Endothelial cell (in vitro differentiated cells): ENCODE measurements at places on chromosomes 5 and 9. TPM values are rescaled to one million over a fixed set of nuclear protein-coding genes. Genes with fewer than 3 reads are reported as not detected.

DNA sequence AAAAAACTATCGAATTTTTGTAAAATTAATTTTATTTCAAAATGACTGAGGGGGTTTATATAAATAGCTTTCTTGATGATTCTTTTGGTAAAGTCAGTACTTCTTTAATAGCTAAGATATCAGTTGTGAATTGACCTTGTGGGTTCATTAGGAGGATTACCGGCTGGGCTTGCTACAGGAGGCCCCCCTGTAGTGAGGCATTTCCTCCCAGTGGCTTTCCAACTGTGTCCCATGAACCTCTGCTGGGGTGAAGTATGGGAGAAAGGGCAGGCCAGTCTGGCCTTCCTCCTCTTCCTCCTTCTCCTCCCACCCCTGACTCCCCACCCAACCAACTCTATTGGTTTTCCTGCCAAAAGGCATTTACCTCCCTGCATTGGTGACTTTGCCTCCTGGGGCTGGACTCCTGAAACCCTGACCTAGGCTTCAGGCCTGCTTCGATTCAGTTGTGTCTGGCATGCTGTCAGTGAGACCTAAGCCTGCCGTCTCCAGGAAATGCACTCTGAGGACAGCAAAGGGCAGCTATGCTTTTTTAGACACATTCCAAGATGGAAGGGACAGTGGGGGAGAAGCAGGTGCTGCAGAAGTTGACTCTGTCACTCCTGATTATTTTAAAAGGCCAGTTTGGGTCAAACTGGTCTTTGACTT lies 144.8 kb downstream of the HSPA4 start:
- H3K36me3 ChIP-seq: no peaks in the 10 kb centered on the region
- H3K4me1 ChIP-seq: peaks cover 4% of the 10 kb centered on the region
- H3K27ac ChIP-seq: no peak overlapping the region
- H3K27me3 ChIP-seq: peaks cover 3% of the 10 kb centered on the region
- DNase-seq: no peak
- H3K4me3 ChIP-seq: no peak overlapping the region

The ANKRD55 gene
- total RNA-seq: not detected

The CDKN2B gene
- total RNA-seq: 1.8 TPM

GRCh38 chr9:1051210-1051583 lies 1.0 kb downstream of the DMRT2 start:
- H3K4me3 ChIP-seq: peak overlapping the region; percentile 74
- DNase-seq: no peak
- H3K27ac ChIP-seq: no peak overlapping the region
- no peaks in the 10 kb centered on the region for H3K36me3 ChIP-seq
- peaks cover 32% of the 10 kb centered on the region for H3K27me3 ChIP-seq
- peaks cover 21% of the 10 kb centered on the region for H3K4me1 ChIP-seq

The SPAAR gene
- 32.0 TPM for total RNA-seq

DNA sequence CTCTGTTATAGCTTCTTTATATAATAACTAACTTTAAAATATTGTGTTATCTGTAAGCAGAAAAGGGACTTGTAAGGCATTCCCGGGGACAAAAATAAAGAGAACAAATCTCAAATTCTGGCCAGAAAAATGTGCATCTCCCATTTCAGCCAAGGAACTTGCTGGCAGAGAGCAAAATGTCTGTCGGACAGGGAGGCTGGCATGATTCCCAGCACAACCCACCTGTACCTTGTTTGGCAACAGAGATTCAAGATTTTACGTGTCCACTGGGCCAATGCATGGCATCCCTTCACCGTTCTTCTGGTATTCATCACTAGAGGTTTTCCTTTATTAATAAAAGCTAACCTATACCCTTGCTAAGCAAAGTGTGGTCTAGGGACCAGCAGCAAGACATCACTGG lies 566.6 kb downstream of the PSAT1 start:
- H3K27me3 ChIP-seq: no peaks in the 10 kb centered on the region
- H3K36me3 ChIP-seq: no peaks in the 10 kb centered on the region
- no peak overlapping the region for H3K27ac ChIP-seq

GRCh38 chr5:14145435-14146334 lies 2.5 kb downstream of the TRIO start:
- peaks cover 4% of the 10 kb centered on the region for H3K36me3 ChIP-seq
- no peak for DNase-seq
- peaks cover 6% of the 10 kb centered on the region for H3K27me3 ChIP-seq
- peak overlapping the region; percentile 70 for H3K27ac ChIP-seq

The WDR38 gene
- not detected for total RNA-seq

DNA sequence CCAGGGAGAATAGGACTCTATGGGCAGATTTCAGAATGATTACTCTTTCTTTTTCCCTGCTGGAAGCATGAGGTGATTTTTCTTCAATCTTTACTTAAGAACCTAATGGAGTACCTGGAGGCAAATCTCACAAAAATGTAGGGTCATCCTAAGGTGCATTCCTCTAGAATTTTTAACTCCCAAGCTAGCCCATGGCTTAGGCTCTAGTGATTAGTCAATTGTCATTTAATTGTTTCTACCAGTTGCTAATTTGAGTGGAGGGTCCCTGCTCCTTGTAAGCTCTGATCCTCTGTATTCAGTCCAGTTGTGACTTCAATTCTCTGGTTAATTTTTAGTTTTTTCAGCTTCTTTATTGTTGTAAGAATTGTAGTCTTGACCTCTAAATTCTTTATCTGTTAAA lies 467.0 kb downstream of the HTR1A start:
- no peaks in the 10 kb centered on the region for H3K36me3 ChIP-seq
- DNase-seq: no peak
- H3K4me1 ChIP-seq: peaks cover 5% of the 10 kb centered on the region
- H3K4me3 ChIP-seq: no peak overlapping the region

The CYSRT1 gene
- 1.4 TPM for total RNA-seq

- DNase-seq: no peak
- H3K4me3 ChIP-seq: peak overlapping the region; percentile 95
- H3K27me3 ChIP-seq: peaks cover 9% of the 10 kb centered on the region
Observed at GRCh38 chr5:61162832-61163567, 732 bp upstream of the SMIM15 start.

The NUDT12 gene
- 6.1 TPM for total RNA-seq

The PCDHGC5 gene
- 2.9 TPM for total RNA-seq

DNA sequence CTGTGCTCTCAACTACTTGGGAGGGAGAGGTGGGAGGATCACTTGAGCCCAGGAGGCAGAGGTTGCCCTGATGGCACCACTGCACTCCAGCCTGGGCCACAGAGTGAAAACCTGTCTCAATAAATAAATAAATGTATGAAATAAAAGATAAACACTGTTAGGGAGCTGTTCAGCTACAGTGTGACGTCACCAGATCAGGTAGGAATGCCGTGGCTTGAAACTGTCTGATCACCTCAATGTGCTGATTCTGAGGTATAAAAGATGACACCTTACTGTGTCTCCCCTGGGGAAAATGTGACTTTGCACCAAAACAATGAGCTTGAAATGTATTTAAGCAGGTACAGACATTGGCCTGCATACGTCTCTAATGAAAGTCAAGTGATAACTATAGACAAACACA lies 133.3 kb downstream of the ADAMTS16 start:
- no peak overlapping the region for H3K27ac ChIP-seq
- H3K4me3 ChIP-seq: no peak overlapping the region
- peaks cover 4% of the 10 kb centered on the region for H3K27me3 ChIP-seq

GRCh38 chr5:173625673-173626504 lies 9.4 kb upstream of the BOD1 start:
- no peak overlapping the region for H3K27ac ChIP-seq
- H3K4me3 ChIP-seq: no peak overlapping the region
- DNase-seq: no peak
- peaks cover 28% of the 10 kb centered on the region for H3K4me1 ChIP-seq

GRCh38 chr5:143128412-143129071 lies 274.9 kb downstream of the NR3C1 start:
- H3K4me1 ChIP-seq: peaks cover 20% of the 10 kb centered on the region
- peaks cover 1% of the 10 kb centered on the region for H3K36me3 ChIP-seq
- no peak for DNase-seq
- H3K4me3 ChIP-seq: no peak overlapping the region

- peak overlapping the region; percentile 39 for H3K4me3 ChIP-seq
- peaks cover 17% of the 10 kb centered on the region for H3K36me3 ChIP-seq
- no peak for DNase-seq
- peak overlapping the region; percentile 79 for H3K27ac ChIP-seq
- peaks cover 58% of the 10 kb centered on the region for H3K4me1 ChIP-seq
Observed at GRCh38 chr9:33375841-33376321, 26.5 kb downstream of the AQP7 start.

DNA sequence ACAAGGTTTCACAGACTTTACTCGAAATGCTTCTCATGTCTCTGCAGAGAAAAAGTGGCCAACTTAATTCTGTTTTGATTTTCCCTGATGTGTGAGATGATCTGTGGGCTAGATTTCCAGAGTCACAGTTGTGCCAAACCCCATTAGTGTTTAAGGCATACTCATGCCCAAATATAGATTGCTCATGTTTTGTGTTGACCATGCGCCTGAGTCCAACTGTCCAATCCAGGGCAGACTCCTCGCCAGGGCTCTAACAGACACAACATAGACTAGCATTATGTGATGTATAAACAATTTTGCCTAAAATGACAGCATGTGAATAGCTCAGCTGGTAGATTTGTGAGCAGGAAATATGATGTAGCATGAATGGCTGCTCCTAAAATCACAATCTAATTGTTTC lies 128.1 kb downstream of the PRDM6 start:
- peaks cover 1% of the 10 kb centered on the region for H3K27me3 ChIP-seq
- no peak overlapping the region for H3K27ac ChIP-seq
- no peaks in the 10 kb centered on the region for H3K36me3 ChIP-seq
- no peak for DNase-seq
- H3K4me3 ChIP-seq: no peak overlapping the region
- H3K4me1 ChIP-seq: peaks cover 4% of the 10 kb centered on the region

DNA sequence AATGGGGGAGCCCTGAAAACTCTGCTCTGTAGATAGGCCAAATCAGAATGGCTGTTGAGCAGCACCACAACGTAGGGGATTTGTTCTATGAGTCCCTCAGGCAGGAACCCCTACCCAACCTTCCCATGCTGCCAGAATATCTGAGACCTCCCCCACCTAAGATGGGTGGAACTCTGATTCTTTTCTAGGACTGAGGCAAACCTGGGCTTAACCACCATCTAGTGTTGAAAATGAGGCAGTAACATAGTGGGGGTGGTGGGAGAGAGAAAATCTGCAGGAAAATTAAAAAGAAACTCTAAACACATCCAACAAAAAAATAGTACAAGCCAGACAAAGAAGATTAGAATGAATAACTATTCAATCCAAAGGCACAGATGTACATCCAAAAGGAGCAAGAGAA lies 228.4 kb downstream of the ATPSCKMT start:
- no peaks in the 10 kb centered on the region for H3K4me1 ChIP-seq
- no peak for DNase-seq
- no peaks in the 10 kb centered on the region for H3K27me3 ChIP-seq
- no peak overlapping the region for H3K4me3 ChIP-seq

- H3K27me3 ChIP-seq: no peaks in the 10 kb centered on the region
- peaks cover 2% of the 10 kb centered on the region for H3K4me1 ChIP-seq
- no peaks in the 10 kb centered on the region for H3K36me3 ChIP-seq
- no peak for DNase-seq
Observed at GRCh38 chr9:16763946-16764345, 106.5 kb downstream of the BNC2 start.

GRCh38 chr5:55232271-55232984 lies 980 bp downstream of the CCNO start:
- DNase-seq: peak; percentile 22
- peaks cover 6% of the 10 kb centered on the region for H3K36me3 ChIP-seq
- peak overlapping the region; percentile 90 for H3K4me3 ChIP-seq
- peaks cover 23% of the 10 kb centered on the region for H3K4me1 ChIP-seq
- H3K27ac ChIP-seq: no peak overlapping the region

The PCDHGA3 gene
- 1.4 TPM for total RNA-seq

The TIMD4 gene
- not detected for total RNA-seq

- peak; percentile 57 for DNase-seq
- peak overlapping the region; percentile 85 for H3K4me3 ChIP-seq
- H3K36me3 ChIP-seq: peaks cover 3% of the 10 kb centered on the region
Observed at GRCh38 chr9:92141144-92142129, 26.2 kb upstream of the SPTLC1 start.

DNA sequence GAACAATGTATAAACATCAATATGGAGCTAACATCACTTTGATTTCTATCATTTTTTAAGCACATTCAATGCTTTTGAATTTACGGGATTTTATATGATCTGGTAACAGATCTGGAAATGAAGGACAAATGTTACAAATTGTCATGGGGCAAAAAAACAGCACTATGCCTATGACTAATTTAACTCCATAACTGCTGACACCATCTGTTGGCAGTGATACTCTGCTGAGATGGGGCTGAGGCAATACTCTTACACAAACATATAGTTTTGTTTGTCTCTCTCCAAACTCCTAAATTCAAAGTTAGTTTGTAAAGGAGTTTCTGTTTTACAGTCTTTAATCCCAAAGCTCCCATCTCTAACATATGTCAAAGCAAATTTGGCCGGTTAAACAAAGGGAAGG lies 132.5 kb upstream of the FER start:
- H3K4me3 ChIP-seq: no peak overlapping the region
- no peak overlapping the region for H3K27ac ChIP-seq
- no peaks in the 10 kb centered on the region for H3K4me1 ChIP-seq
- H3K36me3 ChIP-seq: no peaks in the 10 kb centered on the region
- H3K27me3 ChIP-seq: peaks cover 1% of the 10 kb centered on the region
- DNase-seq: no peak

- no peaks in the 10 kb centered on the region for H3K4me1 ChIP-seq
- H3K27ac ChIP-seq: no peak overlapping the region
- H3K4me3 ChIP-seq: no peak overlapping the region
Observed at GRCh38 chr5:168552146-168552545, 23.0 kb downstream of the FBLL1 start.

The CRHBP gene
- 108 TPM for total RNA-seq

DNA sequence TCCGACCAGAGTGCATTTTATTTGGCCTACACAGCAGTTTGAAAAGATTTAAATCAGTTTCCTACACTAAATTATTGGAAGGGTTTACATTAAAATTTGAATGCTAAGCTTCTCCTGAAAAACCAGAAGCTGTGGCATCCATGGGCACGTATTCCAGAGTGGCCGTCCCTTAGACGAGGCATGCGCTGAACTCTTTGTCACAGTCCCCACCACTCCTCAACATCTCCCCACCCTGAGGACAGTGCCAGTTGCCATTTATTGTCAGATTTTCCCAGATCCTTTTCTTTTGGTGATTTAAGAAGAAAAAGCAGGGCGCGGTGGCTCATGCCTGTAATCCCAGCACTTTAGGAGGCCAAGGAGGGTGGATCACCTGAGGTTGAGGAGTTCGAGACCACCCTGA lies 39.9 kb upstream of the UNC5A start:
- no peak overlapping the region for H3K27ac ChIP-seq
- no peaks in the 10 kb centered on the region for H3K27me3 ChIP-seq

The NUTM2F gene
- total RNA-seq: not detected

The WNK2 gene
- total RNA-seq: 0.82 TPM

The LECT2 gene
- total RNA-seq: not detected

GRCh38 chr9:125687163-125687863 lies 19.7 kb downstream of the MAPKAP1 start:
- peaks cover 3% of the 10 kb centered on the region for H3K36me3 ChIP-seq
- peaks cover 4% of the 10 kb centered on the region for H3K4me1 ChIP-seq
- DNase-seq: no peak
- H3K27me3 ChIP-seq: no peaks in the 10 kb centered on the region
- H3K4me3 ChIP-seq: no peak overlapping the region

GRCh38 chr9:128244837-128245231 lies 31.0 kb downstream of the GOLGA2 start:
- DNase-seq: no peak
- H3K4me3 ChIP-seq: no peak overlapping the region
- H3K27me3 ChIP-seq: peaks cover 10% of the 10 kb centered on the region
- H3K27ac ChIP-seq: no peak overlapping the region

The SOX30 gene
- total RNA-seq: 0.15 TPM

GRCh38 chr9:14909181-14909580 lies 1.0 kb downstream of the FREM1 start:
- no peaks in the 10 kb centered on the region for H3K36me3 ChIP-seq
- no peak overlapping the region for H3K27ac ChIP-seq
- no peak for DNase-seq
- no peaks in the 10 kb centered on the region for H3K4me1 ChIP-seq
- H3K4me3 ChIP-seq: no peak overlapping the region

The SLC4A9 gene
- 0.23 TPM for total RNA-seq
